ENCODE measurements at places on chromosomes 16 and 17. TPM values are rescaled to one million over a fixed set of nuclear protein-coding genes. Genes with fewer than 3 reads are reported as not detected.

EFCAB13 gene
- total RNA-seq = 1.4 TPM

SSTR5 gene
- not detected for total RNA-seq

ABAT gene
- total RNA-seq = 5.2 TPM

PMFBP1 gene
- total RNA-seq = not detected

TRIM72 gene
- not detected for total RNA-seq

PEX12 gene
- 10.1 TPM for total RNA-seq

KRT31 gene
- not detected for total RNA-seq

FKBP10 gene
- total RNA-seq = 759 TPM

Measured in GM23248 (cell line).